ENCODE measurements at places on chromosomes 6 and 20.

DNA sequence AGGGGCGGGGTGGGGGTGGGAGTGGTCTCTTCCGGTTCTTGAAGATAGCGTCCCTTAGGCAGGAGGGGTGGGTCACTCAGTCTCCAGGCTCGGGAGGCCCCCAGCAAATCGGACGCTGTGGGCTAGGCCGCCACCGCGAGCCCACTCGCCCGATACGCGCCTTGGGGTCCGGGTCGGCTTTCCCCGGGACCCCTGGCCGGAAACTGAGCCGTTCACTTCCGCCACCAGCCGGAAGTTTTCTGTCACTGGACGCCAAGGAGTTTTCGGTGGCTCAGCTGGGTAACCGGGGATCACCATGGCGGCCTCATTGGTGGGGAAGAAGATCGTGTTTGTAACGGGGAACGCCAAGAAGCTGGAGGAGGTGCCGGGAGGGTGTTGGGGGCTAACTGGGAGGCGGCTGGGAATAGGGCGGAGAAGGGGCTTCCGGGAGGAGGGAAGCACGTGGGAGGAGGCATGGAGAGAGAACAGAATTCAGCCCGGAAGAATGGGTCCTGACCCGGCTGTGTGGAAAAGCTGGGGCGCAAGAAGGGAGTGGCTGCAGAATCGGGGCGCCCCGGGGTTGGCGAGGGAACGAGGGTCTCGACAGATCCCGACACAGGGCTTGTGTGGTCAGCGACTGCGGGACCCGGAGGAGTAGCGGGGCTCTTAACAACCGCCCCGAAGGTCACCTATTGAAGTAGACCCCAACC lies at the start of gene ITPA:
ITPA (plus strand) TSS at position 242 of the 689 bp plus-strand sequence; CDS start at position 296, 54 bp downstream.
- no peak for DNase-seq

- DNase-seq, result no peak
Measured at GRCh38 chr6:34839666-34840352, 47.9 kb downstream of the BLTP3A start.

- DNase-seq, result no peak
Measured at GRCh38 chr6:135071541-135071940, 16.9 kb upstream of the HBS1L start.

- DNase-seq, result no peak
Measured at GRCh38 chr6:159701413-159701999, 8.5 kb upstream of the SOD2 start.

DNA sequence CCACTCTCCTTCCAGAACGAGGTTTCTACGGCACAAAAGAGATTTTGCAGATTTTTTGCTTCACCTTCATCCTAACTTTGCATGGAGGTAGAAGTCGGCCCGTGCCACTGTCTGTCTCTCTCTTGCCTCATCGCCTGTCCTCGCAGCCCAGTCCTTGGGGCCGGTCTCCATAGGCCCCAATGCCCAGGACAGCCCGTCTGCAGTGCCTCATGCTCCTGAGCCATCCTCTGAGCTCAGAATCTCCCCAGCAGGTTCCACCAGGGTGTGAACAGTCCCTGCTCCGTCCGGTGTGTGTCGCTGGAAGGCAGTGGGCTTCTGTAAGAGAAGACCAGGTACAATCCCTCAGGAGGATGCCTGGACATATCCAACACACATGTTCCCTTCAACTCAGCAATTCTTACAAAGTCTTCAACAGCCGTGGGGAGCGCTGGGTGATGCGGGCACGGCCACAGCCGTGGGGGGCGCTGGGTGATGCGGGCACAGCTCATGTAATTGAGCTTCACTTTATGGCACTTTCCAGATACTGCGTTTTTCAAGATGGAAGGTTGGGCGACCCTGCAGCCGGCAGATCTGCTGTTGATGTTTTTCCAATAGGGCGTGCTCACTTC lies 231.9 kb downstream of the DLL1 start:
- DNase-seq, result no peak

GRCh38 chr6:82836022-82836575 lies 229.5 kb downstream of the UBE3D start:
- no peak for DNase-seq

DNA sequence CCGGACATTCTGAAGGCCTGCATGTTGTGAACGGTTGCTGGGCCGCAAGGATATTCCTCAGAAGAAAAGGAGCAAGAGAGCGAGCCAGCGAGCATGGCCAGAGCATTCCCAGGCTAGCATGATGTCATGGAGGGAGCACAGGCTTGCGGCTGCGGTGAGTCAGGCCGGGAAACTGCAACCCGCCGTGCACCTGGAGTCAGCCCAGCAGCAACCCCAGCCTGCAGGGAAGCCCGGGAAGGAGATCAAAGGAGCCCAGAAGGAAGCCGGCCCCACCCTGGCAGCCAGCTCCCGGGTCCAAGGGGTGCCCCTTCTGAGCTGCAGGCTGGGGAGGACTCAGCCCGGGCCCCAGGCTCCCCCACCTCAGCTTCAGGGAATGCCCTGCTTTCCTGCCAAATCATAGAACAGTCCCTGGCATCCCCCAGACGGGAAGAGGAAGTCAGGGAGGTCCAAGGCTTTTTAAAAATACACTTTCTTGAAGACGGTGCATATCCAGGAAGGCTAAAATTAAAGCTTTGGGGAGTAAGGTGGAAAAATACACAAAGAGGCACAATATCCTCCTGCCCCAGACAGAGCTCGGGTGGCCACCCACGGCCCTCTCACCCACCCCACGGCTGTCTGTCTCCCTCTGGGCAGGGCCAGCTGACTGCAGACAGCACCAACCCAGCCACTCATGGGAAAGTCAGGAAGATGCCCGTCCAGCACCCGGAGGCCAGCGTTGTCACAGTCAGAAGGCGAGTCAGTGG lies 53.7 kb downstream of the BMP7 start:
- DNase-seq, result no peak

GRCh38 chr6:80129485-80129884 lies 23.0 kb downstream of the BCKDHB start:
- no peak for DNase-seq

- no peak for DNase-seq
Measured at GRCh38 chr6:73801652-73802268, 105.8 kb downstream of the CD109 start.

GRCh38 chr20:12241065-12241464 lies 323.4 kb downstream of the BTBD3 start:
- DNase-seq, result no peak

GRCh38 chr6:40788661-40789655 lies 201.8 kb upstream of the LRFN2 start:
- DNase-seq, result no peak

DNA sequence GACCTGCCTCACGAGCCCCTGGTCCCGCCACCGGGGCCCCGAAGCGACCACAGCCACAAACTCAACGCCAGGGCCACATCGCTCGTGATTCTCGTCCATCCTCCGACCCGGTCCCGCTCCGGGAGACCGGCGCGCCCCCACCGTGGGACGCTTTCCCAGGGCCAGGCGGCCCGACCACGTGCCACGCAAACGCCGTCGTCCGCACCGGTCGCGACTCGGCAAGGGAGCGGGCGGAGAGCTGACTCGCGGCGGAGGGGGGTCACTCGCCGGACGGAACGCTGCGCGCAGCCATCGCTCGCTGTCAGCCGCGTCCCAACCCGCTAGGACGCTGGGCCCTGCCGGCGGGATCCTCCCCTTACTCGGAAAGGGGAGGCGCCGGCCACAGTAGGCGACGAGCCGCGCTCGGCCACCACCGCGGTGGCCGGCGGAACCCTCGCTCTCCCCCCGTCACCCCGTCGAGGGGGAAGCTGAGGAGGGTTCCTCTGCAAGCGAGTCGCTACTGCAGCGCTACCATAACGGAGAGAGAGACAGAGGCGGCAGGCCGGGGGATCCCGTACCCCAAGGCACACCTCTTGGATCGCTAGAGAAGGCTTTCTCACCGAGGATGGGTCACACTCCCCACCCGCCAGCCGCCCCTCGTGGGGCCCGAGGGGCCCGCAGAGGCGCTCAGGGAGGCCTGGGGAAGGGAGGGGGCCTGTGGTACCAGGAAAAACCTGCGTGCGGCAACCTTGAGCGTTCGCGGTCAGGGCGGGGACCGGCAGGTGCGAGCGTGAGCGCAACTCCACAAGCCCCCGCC lies 511.8 kb upstream of the ZNF337 start:
- DNase-seq, result no peak

- no peak for DNase-seq
Measured at GRCh38 chr6:35071347-35071994, 69.7 kb downstream of the TCP11 start.

DNA sequence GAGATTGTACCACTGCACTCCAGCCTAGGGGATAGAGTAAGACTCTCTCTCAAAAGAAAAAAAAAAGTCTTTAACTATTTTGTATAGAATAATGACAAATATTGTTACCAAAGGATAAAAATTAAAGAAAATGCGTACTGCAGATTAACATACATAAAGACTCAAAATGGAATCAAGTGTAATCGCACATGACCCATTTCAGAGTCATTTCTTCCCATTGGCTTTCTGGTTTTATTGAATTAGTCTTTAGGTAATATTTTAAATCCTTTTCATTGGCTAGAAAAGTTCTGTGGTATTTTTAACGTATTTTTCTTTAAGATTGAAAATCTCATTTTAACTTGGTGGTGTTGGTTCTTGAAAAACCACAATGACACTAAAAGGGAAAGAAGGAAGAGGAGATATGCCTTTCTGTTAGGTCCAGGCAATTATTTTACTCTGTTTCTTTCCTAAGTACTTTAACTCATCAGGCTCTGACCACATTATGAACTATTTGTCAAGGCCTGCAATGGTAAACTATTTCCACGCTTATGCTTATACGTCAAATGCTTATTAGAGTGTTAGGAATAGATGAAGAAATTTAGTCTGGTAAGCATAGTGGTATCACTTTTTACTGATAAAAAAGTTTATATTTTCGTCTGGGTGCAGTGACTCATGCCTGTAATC lies 52.3 kb downstream of the PLEKHG1 start:
- DNase-seq, result no peak

- DNase-seq, result no peak
Measured at GRCh38 chr6:45724511-45724910, 291.1 kb downstream of the CLIC5 start.

DNA sequence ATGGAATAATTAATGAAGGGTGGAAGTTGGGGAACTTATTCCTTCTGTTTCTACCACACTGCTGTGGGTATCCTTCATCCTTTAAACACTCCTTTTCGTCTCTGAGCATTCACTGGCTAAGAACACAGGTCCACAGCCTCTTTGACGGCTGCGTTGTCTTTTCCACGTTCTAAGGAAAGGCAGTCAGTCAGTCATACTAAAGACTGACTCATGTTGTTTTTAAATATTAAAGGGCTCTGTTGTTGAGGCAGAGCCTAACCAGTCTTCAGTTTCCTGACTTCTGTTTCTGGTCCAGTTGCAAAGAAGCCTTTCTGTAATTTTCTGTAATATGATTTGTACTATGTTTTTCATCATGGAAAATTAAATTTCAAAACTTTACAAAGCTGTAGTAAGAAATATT lies 48.0 kb downstream of the UST start:
- no peak for DNase-seq

DNA sequence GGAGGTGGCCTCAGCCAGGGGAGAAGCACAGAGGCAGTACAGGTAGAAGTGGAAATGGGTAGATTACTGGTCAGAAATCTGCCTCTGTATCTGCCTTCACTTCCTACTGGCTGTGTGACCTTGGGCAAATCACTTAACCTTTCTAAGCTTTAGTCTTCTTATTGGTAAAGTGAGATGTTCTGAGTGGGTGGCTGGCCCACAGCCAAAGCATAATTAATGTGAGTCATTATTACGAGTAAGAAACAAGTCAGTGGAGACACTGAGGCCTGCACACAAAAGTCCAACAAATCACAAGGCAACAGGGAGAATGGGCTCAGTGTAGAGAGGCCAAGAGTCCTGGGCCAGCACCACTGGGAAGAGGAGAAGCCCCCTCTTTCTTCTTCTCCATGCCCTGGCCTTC lies 39.1 kb downstream of the NRN1 start:
- no peak for DNase-seq

GRCh38 chr6:159427335-159427734 lies 258.1 kb downstream of the FNDC1 start:
- DNase-seq, result no peak

GRCh38 chr6:39260456-39260855 lies 31.2 kb upstream of the KCNK5 start:
- no peak for DNase-seq

GRCh38 chr6:33987531-33988021 lies 158.3 kb downstream of the GRM4 start:
- no peak for DNase-seq

- DNase-seq, result peak; percentile 39
Measured at GRCh38 chr6:336159-337114, 44.1 kb downstream of the DUSP22 start.

GRCh38 chr20:17140894-17141293 lies 85.9 kb upstream of the PCSK2 start:
- no peak for DNase-seq

GRCh38 chr6:158910484-158911440 lies 89.2 kb downstream of the RSPH3 start:
- peak; percentile 14 for DNase-seq

DNA sequence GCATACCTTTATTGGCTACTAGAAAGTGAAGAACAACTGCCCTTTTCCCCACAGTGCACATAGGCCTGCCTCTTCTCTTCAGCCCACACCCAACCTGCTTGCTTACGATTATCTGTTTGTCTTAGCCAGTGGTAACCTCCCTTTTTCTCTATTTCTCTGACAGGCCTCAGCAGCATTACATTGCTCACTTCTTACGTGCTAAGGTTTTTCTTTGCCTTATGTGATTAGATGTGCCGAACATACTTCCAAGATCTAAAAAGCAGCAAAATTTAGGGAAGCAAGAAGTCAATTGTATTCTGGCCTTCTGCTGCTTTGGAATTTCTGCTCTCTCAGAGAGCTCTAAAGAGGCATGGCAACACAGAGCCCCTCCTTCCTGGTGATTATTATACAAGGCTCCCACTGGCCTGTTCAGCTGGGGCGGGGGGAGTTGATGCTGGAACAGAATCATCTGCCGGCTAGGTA lies 7.0 kb downstream of the B4GALT5 start:
- no peak for DNase-seq

DNA sequence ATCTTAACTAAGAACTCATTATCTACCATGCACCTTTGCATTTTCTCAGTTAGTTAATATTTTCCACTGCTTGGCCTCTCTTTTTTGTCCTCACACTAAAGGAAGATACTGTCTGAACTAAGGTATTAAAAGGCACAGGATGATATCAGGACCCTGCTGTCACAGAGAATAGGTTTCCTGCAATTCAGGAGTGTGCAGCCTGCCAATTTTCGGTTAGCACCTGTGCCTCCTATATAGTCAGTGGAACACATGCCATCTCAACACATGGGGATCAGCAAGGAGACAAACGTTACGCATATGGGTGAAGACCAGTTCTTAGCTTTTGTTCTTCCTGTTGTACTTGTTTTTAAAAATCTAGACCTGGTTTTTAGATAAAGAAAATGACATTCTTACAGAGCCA lies 71.0 kb downstream of the FUT9 start:
- DNase-seq, result no peak

- no peak for DNase-seq
Measured at GRCh38 chr6:168133687-168134559, 54.9 kb upstream of the FRMD1 start.

Data from globus pallidus (tissue), 1 donor.